Lung microvascular endothelial cell (primary cell): ENCODE measurements at places on chromosomes 2 and 18. TPM values are rescaled to one million over a fixed set of nuclear protein-coding genes. Genes with fewer than 3 reads are reported as not detected.
A peak's percentile ranks its signal among the peaks of the same experiment; 100 is the strongest.

- DNase-seq, result no peak
Observed at GRCh38 chr2:9696731-9697130, 65.9 kb upstream of the YWHAQ start.

DNA sequence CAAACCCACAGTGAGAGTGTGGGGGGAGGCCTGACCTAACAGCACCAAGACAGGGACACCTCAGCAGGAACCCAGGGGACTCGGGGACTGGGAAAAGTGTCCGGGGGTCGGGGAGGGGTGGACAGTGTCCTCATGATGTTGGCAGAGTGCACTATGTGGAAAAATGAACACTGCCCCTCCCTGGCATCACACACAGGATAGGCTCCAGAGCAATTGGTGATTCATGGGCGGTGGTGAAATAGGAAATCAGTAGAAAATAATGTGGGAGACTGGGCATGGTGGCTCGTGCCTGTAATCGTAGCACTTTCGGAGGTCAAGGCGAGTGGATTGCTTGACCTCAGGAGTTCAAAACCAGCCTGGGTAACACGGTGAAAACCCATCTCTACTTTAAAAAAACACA lies 3.6 kb upstream of the ANO7 start:
- DNase-seq, result peak; percentile 25

DNA sequence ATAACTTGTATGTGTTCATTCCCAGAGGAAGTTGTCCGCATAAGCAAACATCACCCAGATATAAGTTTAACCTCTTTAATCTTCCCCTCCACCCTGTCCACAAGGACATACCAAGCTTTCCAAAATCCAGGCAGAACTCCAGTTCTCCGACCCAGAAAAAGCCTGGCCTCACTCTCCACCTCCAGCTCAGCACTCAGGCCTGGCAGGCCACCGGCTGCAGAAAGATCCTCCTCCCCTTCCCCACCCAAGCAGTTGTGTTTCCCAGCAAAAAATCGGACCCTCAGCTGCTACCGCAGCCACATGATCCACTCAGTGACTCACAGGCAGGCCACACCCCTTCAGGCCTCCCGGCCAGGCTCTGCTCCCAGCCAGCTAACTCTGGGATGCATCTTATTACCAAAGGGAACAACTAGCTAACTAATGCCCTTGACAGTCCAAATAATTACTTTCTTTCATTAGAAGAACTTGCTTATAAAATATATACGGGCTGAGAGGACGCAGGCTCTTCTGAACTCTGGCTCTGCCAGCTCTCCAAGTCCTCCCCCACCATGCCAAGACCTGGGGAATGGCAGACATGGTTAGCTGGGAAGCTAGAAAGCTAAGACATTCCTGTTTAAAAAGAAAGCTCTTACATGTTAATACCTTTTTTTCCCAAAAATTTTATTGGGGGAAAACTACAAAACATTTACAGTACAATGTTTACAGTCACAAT lies 4.5 kb downstream of the ZFP36L2 start:
- peak; percentile 93 for DNase-seq

- peak; percentile 9 for DNase-seq
Observed at GRCh38 chr2:159961037-159961436, 101.4 kb downstream of the PLA2R1 start.

The TMEM247 gene
- not detected in 2 replicates for total RNA-seq

The RND3 gene
- 21.4 and 23.0 TPM in 2 replicates for total RNA-seq
